ENCODE measurements at places on chromosomes 1 and 21.

GRCh38 chr1:99304725-99305282 lies 40.5 kb downstream of the PLPPR4 start:
- DNase-seq = no peak

DNA sequence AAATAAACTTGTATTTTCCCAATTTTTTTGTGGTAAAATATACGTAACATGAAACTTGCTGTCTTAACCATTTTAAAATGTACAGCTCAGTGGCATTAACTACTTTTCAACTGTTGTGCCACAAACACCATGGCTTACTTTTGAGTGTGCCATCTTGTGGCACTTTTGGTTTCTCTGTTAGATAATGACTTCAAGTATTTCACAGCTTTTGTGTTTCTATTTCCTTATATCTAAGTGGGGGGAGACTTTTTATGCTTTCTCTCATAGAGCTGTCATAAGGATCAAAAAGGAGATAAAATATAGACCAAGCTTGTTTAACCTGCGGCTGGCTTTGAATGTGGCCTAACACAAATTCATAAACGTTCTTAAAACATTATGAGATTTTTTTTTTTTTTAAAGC lies 44.3 kb downstream of the CDC14A start:
- DNase-seq = no peak

DNA sequence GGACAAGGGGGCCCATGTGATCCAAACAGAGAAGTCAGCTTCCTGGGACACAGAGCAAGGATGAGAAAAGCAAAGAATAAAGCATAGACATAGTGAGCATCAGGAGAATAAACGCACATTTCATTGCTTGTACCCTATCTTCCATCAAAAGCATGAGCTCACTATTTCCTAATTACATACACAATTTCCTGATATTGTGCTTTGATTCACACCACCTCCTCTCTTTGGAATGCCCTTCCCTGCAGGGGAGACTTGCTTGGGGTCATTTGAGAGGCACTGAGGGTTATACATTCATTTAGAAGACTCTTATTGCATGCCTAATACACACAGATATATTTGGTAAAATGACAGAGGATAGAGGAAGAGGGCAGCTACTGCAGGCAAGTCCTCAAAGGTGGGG lies 185.4 kb downstream of the SEC16B start:
- DNase-seq = no peak

DNA sequence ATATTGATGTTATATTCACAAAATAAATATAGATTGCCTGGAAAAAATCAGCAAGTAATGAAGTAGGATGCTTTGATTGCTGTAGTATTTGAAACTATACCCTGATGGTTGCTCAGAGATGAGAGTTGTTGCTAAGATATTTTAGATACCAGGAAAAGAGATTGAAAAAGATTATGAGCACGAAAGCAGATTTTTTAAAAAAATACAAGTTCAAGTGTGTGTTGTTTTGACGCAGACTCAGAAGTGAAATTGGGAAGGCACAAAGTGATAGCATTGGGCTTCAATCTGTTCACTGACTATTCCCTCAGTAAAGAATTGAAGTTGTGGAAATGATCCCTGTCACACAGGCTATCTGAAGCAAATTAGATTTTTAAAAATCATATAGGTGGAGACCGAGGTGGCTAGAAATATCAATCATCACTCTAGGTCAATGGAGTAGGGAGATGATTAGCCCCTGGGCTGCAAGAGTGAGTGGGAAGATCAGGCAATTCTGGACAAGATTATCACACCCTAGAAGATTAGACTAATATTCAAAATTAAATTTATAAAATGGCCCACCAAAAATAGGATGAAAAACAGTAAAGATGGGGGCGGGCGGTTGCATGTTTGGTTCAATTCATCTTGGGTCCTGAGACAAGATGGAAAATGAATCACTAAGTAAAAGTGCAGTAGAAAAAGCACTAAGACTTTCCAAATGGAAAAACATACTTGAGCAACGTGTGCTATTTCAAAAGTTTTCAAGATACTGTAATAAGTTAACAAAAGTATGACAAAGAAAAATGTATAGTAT lies 41.5 kb upstream of the LRRC8D start:
- DNase-seq = no peak

GRCh38 chr1:5992814-5993555 lies 760 bp upstream of the NPHP4 start:
- no peak for DNase-seq

DNA sequence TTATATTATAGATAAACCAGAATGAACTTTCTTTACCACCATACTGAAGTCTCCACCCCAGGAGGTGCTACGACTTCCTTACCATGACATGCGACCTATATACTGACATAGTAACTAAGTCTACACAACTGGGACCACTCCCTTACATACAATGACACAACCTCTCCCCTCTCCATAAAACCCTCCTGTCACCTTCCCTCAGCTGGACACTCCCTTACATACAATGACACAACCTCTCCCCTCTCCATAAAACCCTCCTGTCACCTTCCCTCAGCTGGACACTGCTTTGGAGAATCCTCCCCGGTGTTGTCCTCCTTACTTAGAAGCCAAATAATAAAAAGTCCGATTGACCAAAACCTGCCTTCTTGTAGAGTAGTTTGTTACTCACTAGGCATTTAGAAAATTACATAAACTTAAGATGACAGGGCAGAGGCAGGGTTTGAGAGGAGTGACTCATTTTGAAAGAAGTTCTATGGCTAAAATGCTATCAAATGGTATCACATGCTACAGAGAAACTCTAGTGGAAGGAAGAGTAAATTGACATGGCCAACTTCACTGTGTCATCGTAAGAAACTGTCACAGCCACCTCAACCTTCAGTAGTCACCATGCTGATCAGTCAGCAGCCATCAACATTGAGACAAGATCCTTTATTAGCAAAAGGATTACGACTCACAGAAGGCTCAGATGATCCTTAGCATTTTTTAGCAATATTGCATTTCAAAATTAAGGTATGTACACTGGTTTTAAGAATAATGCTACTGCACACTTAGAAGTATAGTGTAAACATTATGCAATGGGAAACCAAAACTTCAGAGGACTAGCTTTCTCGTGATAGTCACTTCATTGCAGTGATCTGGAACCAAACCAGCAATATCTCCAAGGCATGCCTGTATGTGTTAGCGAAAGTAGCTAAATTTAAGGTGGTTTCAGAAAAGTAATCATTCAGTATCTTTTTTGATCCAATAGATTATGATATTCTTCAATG lies 56.4 kb downstream of the AHCTF1 start:
- peak; percentile 76 for DNase-seq

DNA sequence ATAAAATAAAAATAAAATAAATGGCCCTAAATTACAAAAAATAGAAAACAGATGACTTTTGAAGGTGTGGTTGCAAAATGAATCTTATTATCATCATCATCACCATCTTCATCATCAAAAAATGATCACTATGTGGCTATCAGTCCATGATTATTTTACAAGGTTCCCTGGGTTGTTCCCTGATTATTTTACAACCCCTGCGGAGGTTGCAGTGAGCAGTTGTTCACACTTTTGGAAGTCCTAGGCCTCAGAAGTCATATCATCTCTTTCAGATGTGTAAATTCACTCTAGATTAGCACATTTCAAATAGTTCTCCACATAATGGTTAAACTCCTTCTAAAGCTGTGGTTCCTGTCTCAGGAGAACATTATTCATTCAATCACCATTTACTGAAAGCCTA lies 57.4 kb upstream of the NR5A2 start:
- no peak for DNase-seq

DNA sequence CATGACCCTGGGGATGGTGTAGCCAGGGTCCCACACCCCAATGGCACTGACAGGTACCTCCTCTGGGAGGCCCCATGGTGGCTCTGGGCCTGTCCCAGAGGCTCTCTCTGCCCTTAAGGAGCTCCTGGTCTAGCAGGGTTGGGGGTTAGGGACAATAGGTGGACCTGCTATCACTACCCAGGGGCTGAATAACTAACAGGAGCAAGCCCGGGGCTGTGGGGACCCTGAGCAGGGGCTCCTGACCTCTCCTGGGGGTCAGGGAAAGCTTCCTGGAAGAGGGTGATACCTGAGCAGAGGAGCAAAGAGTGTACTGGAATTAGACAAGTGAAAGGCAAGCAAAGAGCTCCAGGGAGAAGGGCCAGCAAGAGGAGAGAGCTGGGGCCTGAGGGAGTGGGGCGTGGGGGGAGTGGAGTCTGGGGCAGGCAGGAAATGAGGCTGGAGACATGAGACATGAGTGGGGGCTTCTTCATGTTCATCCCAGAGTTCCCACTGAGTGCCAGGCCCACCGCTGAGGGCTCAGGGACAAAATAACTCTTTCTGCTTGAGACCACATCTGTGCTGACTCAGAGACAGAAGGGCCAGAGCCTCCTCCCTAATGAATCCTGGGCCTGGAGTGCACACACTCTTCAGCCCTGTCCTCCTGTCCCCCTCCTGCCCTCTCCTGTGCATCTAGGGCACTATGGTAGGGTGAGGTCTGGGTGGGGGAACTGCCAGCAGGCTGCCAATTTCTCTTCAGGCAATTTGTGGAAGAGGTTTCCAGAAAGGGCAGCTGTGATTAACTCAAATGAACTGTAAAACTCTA lies 517.6 kb downstream of the PTPRU start:
- no peak for DNase-seq

GRCh38 chr21:43613755-43614638 lies 45.3 kb downstream of the HSF2BP start:
- DNase-seq = no peak

- DNase-seq = no peak
Observed at GRCh38 chr21:44603109-44603875, 2.9 kb downstream of the KRTAP10-7 start.

GRCh38 chr1:20682571-20683236 lies 21.5 kb upstream of the DDOST start:
- no peak for DNase-seq

- no peak for DNase-seq
Observed at GRCh38 chr1:181783208-181783607, 278.3 kb downstream of the ZNF648 start.

DNA sequence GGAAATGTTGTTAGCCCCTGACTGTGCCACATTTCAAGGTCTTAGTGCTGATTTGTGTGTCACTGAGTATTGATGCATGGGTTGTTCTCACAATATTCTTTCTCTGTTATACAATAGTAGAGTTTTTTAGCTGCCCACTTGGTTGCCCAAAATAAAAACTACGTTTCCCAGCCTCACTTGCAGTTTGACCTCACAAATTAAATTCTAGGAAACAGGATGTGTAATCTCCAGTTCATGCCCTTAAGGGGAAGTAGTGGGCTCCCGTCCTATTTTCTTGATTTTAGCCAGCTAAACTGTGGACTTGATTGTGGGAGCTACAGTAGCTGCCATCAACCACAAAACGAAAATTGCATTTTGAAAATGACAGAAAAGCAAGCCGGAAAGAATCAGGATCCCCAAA lies 27.3 kb upstream of the LAMC1 start:
- no peak for DNase-seq

GRCh38 chr1:79198832-79199231 lies 192.3 kb upstream of the ADGRL4 start:
- no peak for DNase-seq

- no peak for DNase-seq
Observed at GRCh38 chr1:163147019-163147418, 55.7 kb downstream of the RGS5 start.

- DNase-seq = no peak
Observed at GRCh38 chr1:185297982-185298381, 19.1 kb downstream of the IVNS1ABP start.

DNA sequence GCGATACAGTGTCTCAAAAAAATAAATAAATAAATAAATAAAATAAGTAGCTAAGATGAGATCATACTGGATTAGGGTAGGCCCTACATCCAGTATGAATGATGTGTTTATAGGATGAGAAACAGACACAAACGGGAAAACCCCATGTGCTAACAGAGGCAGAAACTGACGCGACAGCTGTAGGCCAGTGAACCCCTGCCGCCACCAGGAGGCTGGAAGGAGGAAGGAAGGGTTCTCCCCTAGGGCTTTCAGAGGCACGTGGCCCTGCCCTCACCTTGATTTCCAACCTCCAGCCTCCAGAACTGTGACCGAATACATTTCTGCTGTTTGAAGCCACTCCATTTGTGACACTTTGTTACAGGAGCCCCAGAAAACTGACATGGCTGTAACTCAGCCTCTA lies 38.5 kb downstream of the CHD5 start:
- no peak for DNase-seq

DNA sequence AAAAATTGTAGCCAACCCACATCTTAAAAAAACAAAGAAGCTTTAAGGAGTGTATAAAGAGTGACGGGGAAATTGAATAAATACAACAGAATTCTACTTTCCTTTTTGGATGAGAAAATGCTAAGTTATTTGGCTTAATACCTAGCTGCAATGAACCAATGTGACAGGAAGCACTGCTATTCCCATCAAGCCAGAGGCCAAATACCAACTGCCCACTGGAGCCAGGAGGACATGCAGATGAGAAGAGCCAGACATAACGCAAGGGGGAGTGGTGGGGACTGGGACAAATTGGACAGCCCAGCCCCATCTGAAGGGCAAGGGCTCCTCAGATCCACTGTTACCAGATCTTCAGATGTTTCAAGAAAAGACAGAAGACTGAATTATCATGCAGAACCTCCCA lies 25.7 kb downstream of the DNAJC11 start:
- peak; percentile 72 for DNase-seq

- DNase-seq = no peak
Observed at GRCh38 chr1:235809688-235810397, 56.9 kb downstream of the LYST start.

DNA sequence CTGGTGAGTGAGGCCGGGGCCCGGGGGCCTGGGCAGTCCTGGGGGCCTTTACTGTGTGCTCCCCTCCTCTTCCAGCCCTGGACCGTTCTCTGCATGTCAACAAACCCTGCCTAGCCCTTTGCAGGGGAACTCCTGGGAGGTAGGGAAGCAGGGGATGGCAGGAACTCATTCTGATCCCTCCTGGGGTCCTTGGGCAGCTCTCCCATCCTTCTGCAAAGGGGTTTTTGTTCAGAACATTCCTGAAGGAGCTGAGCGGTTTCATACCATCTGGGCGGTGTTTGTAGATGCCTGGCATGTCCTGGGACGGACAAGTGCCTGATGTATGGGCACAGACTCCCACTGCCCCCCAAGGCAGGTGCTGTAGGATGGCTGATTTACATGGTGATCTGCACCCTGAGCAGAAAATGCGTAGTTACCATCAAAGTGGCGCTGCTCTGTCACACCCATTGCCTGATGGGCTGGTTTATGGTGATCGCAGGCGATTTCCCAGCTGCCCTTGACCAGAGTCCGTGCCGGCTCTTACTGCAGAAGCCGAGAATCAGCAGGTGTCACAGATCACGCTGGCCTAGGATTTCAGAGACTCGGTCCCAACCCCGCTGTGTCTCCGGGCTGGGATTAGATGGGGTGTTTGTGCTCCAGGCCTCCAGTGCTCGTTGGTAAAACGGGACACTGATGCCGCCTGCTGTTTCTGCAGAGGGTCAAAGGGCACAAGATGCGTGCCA lies 71.6 kb upstream of the TRAPPC10 start:
- no peak for DNase-seq

DNA sequence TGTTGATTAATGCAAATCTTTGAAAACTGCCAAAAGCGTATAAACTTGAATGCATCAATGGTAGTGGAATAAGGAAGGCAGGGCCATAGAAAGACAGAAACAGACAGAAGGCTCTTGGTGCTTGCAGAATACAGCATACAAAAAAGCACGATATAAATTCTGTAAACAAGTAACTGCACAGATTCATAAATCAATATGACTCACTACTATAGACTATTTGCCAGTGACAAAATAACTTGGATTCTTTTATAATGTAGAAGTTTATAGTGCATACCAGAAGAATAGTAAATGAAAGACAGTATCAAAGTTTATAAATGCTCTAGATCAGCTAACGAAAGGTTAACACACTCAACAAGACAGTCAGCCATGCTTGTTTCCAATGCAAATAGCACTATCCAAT lies 349.6 kb downstream of the PTBP2 start:
- DNase-seq = no peak
